Activated CD8-positive, alpha-beta memory T cell treated with anti-CD3 and anti-CD28 coated beads for 24 hours (primary cell): ENCODE measurements at places on chromosomes 2 and 18.

GRCh38 chr2:23423062-23423872 lies 38.3 kb downstream of the KLHL29 start:
- peak; percentile 38 for DNase-seq

GRCh38 chr18:21571772-21572171 lies 28.7 kb downstream of the ESCO1 start:
- no peak for DNase-seq

- DNase-seq: no peak
Measured at GRCh38 chr18:13461469-13461868, 242.9 kb downstream of the LDLRAD4 start.

- DNase-seq: no peak
Measured at GRCh38 chr2:6008186-6008585, 316.0 kb downstream of the SOX11 start.

DNA sequence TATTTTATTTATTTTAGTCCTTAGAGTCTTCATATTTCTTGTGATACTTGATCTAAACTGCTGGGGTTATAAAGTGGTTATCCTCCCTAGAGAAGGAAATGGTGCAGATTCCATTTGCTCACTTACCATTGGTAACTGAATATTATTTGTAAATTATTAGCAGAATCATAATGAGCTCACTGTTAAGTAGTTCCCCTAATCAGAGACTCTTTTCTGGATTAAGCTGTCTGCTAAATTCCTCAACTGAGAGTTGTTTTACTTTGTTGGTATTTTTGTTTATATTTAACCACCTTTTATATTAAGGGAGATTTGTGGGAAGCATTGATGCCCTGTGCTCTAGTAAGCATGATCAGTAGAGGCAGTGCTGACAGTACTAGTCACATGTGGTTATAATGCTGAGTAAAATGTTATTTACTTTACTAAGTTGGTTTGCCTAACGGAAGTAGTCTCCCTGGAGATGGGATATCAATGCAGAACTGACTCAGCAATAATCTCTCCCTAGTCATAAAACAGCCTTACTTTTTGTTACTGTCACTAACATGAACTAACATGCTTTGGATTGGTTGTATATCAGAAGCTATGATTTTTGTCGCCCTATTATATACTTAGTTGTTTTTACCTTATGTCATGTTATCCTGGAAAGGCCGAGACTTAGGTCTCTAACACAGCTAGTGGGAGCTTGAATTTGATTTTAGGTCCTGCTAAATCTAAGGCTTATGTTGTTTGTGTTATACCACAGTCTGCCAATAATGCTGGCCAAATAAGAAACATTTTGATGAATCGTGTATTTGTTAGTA lies 166.7 kb downstream of the MCFD2 start:
- DNase-seq: no peak

DNA sequence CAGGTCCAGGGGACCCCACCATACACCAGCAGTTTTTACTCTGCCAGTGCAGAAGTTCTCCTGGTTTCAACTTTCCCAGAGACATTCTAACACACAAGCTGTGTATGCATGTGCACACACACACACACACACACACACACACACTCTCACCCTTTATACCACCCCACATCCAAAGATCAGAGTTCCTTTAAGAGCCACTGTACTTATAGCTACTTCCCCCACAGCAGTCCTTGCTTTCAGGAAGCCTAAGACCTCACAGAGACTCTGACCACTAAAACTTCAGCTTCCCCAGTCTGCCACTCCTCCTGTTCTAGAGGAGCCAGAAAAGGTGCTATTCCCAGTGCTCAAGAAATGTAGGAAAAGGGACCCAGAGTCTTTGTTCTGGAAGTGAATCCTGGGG lies 107.8 kb downstream of the ZNF521 start:
- no peak for DNase-seq

- DNase-seq: no peak
Measured at GRCh38 chr18:47883771-47884413, 46.6 kb downstream of the SMAD2 start.

- DNase-seq: no peak
Measured at GRCh38 chr2:30803281-30803680, 4.0 kb downstream of the CAPN13 start.

GRCh38 chr2:112053917-112054846 lies 887 bp upstream of the TMEM87B start:
- peak; percentile 99 for DNase-seq

- no peak for DNase-seq
Measured at GRCh38 chr2:199163613-199164458, 293.9 kb downstream of the SATB2 start.

DNA sequence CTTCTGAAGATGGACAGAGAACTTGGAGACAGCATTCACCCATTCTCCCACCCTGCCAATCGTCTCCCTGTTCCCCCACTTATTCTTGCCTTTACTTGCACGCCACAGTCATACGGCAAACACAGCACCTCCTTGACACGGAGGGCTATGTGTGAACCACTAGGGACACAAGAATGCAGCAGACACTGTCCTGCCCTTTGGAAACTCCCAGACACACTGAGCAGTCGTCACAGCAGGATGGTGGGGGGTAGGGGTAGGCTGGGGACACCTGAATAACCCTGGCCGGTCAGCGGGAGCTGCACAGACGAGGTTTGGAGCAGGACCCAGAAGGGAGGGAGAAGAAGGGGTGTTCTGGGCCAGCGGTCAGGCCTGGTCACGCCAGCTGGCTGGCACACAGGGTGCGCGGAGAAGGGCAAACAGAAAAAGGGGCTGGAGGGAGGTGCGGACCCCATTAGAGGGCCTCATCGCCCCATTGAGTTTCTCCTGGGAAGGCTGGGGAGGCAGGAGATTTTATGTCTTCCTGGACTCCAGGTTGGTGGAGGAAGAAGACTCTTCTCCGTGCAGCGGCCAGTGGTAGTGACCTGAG lies 40.0 kb upstream of the FOSL2 start:
- DNase-seq: no peak

DNA sequence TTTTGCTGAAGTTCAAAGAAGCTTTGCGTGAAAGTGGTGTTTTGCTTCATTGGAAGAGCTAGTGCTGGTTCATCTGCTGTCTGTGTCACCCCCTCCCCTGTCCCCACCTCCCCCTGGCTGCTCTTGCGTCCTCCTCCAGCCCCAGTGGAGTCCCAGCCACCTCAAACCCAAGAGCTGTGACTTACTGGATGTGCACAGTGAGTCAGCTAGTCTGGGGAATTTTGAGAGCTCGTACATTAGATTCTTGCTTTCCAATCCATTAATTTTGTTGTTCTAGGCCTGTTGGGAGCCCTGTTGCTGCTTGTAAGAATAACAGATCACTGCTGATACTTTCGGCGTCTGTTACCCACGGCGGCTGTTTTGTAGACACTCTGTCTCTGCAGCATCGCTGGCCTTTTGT lies 412.1 kb downstream of the TSN start:
- no peak for DNase-seq

DNA sequence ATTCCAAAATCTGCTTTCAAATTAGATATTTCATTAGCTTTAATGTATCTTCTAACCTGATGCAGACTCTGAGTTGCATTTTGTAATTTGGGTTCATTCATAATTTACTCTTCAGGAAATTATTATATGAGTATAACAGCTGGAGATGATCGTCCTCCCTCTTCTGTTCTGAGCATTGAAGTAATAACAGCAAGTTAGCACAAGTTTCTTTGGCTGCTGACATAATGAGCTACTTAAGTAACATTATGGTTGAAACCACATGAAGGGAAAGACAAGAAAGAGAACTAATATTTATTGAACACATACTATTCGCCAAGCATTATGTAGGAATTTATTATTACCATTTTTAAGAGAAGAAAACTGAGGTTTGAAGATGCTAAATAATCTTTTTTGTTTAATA lies 75.1 kb downstream of the CPO start:
- DNase-seq: no peak

GRCh38 chr18:48803518-48803917 lies 147.2 kb downstream of the SMAD7 start:
- peak; percentile 51 for DNase-seq

DNA sequence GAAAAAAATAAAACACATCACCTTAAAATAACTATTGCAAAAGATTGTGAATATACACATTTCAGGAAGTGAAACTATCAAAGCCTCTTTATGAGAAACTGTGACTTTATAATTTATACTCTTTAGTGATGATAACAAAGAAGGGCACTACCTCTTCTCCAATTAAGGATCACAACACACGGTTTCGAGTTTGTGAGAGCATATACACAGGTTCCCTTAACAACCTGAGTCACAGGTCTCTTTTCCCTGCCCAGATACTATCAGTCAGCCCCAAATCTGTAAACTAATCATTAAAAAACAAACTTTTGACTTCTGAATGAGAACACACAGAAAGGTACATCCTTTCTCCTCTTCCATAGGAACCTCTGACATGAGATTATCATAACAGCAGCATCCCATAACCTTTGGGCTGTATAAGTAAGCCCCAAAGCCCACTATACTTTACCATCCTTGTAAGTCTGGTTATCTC lies 44.9 kb downstream of the PTPN2 start:
- DNase-seq: no peak

DNA sequence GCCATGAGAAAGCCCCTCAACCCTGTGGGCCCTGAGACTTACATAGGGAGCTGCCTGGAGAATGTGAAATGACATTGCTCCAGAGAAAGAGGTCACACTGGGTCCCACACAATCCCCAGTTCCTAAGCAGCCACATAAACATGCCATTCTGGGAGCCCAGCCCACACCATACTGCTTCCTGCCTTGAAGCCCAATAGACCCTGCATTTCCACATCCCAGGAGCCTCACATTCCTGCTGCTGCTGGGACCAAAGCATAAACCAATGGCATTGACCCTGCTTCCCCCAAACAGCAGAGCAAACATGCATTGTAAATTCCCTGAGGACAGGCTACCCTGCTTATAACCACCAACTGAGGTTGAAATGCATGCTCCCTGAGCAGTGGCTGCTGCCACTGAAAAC lies 1117.6 kb upstream of the SLC39A10 start:
- DNase-seq: no peak

DNA sequence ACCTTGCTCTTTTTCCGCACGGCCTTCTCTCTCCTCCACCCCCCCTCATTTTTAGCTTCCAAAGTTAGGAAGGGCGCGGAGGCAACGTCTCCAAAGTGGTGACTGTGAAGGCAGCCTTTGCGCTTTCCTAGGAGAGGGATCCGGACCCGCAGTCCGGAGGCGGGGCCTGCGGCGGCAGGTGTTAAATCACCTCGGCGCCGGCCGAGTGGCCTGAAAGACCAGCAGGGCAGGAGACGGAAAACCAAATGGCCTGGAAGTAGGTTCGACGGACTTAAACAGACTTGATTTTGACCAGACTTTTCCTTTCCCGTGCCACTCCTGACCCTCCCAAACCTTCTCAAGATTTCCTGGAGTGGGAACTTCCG lies 615 bp downstream of the GORASP2 start:
- DNase-seq: no peak

GRCh38 chr2:183072177-183072576 lies 6.4 kb upstream of the DUSP19 start:
- DNase-seq: no peak

- DNase-seq: no peak
Measured at GRCh38 chr2:75241696-75242095, 42.4 kb upstream of the TACR1 start.

- no peak for DNase-seq
Measured at GRCh38 chr2:18232731-18233438, 327.6 kb downstream of the RDH14 start.

DNA sequence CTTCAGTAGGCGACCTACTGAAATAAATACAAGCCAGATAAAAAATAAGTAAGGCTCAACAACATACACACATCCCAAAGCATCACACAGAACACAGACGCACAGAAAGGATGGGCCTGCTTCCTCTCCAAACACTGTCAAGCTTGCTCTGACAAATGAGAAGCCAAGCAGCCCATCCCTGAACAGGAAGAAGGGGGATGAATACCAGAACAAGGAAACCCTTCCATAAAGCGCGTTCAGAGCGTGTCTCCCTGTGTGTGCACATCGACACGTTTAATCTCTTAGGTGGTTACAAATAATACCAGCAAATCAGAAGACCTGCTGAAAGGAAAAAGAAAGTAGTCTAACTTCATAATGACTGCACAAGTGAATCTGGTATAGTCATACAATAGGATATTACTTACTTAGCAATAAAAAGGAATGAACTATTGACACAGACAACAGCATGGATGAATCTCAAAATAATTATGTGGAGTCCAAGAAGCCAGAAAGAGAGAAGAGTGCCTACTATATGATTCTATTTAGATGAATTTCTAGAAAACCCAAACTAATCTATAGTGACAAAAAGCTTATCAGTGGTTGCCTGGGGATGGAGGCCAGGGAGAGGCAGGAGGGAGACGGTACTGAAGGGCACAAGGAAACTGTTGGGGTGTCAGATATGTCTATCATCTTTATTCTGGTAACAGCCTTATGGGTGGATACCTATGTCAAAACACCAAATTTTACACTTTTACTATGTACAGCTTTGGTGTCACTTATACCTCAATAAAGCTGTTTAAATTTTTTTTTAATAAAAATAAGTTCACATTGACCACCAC lies 26.8 kb downstream of the MBOAT2 start:
- no peak for DNase-seq

DNA sequence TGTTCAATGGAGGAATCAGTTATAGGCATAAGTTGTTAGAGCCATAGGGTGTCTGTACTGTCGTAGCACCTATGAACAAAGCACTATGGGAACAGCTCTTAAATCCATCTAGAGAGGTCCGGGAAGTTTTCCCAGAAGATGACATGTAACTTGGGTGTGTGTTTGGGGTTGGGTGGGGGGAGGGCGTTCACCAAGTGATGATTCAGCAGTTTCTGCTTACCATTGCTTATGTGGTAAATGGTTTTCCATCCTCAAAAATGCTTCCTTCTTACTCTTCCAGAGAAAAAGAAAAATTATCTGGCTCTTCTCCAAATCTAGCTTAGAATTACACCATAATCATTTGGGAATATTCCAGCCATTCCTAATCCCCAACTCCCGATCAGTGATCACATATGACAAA lies 361.1 kb upstream of the ZNF521 start:
- no peak for DNase-seq

GRCh38 chr18:12015416-12016062 lies 34.2 kb downstream of the IMPA2 start:
- no peak for DNase-seq

GRCh38 chr2:4914036-4914435 lies 778.1 kb upstream of the SOX11 start:
- no peak for DNase-seq

- no peak for DNase-seq
Measured at GRCh38 chr18:55500316-55501086, 87.5 kb downstream of the TCF4 start.

DNA sequence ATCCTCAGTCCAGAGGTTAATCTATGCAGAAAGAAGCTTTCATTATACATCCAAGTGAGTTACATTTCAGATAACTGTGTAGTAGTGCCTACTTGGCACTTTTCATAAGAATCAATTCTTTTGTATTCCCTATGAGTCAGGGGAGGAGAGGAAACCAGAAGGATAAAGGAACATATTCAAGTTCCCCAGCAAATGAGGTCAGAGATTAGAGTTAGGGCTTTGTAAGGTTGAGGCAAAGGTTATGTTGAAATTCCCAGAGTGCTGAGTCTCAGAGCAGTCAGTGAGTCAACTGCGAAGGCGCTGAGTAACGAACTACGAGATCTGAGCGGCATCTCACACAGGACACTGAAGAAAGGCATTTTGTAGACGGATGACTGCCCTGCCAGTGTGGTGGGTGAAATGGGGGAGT lies 25.1 kb upstream of the ME2 start:
- no peak for DNase-seq
